Jurkat, Clone E6-1 (cell line): ENCODE measurements at places on chromosomes 5 and 9.

DNA sequence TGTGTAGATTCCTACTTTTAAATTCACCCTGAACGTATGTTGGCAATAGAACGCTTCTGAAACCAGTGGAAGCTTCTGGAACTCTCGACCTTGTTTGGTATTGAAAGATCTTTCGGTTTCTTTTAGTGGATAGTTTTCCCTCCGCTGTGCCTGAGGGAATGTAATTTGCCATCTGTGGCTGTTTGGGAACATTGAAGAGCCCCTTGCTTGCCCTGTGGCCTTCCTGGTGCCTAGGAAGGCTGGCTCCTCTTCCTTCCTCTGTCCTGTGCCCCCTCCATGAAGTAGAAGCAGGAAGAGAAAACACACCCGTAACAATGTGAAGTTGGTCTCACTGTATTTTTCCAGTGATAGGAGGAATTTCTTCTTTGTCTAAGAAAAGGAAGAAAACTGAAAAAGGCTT lies 274.3 kb downstream of the AOPEP start:
- no peak for DNase-seq

DNA sequence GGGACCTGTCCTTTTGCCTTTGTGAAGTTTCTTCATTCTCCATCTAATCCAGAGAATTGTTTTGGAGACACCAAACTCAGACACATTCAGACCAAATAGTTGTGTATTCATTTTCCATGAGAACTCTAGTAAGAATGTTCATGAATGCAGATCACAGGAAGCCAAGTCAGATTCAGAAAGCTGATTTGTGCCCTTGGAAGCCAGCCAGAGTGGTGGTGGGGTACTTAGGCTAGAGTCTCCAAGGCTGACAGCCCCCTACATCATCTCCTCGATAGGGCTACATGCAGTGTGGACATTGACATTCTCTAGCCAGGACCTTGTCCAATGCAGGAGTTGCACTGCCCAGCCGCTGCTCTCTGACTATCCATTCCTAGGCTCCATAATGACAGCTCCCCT lies 137.6 kb downstream of the UGCG start:
- no peak for DNase-seq

GRCh38 chr9:123067136-123067535 lies 33.7 kb downstream of the GPR21 start:
- DNase-seq: no peak

DNA sequence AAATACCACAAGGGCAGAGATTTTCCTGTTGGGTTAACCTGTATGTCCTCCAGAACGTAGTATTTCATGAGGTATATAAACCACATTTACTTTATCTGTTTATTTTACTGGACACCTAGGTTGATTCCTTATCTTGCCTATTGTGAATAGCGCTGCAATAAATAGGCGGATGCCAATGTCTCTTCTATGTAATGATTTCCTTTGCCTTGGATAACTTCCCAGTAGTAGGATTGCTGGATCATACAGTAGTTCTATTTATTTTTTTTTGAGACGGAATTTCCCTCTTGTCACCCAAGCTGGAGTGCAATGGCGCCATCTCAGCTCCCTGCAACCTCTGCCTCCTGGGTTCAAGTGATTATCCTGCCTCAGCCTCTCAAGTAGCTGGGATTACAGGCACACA lies 15.6 kb upstream of the TUT7 start:
- no peak for DNase-seq

DNA sequence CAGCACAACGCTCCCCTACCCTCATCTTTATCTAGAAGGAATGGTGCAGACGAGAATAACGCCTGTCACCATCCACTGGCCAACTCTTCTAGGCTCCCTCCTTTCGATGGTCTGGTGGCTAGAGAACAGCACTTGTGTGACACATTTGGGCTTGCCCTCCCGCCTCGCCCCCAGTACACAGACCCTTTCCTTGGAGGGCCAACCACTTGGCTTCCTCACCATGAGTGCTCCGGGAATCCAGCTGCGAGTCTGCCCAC lies 1.4 kb downstream of the GNAQ start:
- DNase-seq: no peak

GRCh38 chr5:71662381-71662780 lies 56.7 kb upstream of the CARTPT start:
- no peak for DNase-seq

DNA sequence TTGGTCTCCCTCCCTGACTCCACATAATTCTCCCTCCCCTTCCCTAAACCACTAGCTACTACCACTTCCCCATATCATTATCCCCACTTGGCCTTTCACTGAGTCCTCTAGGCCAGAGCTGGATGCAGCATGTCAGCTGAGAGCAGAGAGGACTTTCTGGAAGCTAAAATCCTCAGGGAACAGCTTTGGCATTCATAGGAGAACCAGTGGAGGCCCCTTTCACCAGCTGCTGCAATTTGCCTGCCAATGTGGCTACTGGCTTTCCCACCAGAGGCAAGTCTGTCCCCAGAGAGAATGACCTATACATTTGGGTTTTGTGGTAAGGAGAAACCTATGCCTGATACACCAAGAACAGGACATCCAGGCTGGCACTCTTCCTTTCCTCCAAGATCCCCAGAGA lies 14.4 kb downstream of the FAM219A start:
- DNase-seq: no peak

DNA sequence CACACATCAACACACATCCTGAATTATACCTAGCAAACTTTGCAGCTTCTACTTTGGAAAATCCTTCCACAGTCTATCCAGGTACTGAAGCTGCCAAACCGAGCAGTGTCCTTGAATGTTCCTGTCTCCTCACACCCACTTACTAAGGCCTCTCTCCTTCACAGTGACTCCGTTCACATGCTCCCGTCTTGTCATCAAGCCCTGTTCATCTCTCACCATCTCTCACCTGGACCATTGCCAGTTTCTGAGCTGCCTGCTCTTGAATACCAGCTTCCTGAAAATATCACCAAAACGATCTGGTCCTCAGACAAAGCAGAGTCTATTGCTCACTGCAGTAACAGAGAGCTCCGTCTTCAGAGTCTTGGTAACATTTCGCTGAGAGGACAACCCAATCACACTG lies 57.4 kb downstream of the GCNT1 start:
- DNase-seq: no peak

GRCh38 chr9:112332214-112332613 lies 1.2 kb downstream of the PTBP3 start:
- no peak for DNase-seq

DNA sequence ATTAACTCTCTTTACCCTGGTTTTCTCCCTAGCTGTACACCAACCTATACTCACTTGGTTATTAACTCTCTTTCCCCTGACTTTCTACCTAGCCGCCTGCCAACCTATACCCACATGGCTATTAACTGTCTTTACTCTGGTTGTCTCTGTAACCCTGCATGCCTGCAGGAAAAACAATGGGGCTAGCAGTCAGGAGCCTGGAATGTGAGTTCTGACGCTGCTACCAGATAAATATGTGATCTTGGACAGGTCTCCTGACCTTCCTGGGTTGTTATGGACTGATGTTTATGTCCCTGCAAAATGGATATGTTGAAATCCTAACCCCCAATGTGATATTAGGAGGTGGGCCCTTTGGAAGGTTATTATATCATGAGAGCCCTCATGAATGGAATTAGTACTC lies 119.2 kb downstream of the SMARCA2 start:
- DNase-seq: no peak

GRCh38 chr5:92775711-92776615 lies 805.1 kb downstream of the NR2F1-AS1 start:
- DNase-seq: no peak

GRCh38 chr5:98292496-98292895 lies 481.0 kb upstream of the RGMB start:
- DNase-seq: no peak
